Thymus (tissue), 14 donors: ENCODE measurements at places on chromosomes 2 and 18. TPM values are rescaled to one million over a fixed set of nuclear protein-coding genes. Genes with fewer than 3 reads are reported as not detected.

Gene RESP18
- not detected for total RNA-seq

DNA sequence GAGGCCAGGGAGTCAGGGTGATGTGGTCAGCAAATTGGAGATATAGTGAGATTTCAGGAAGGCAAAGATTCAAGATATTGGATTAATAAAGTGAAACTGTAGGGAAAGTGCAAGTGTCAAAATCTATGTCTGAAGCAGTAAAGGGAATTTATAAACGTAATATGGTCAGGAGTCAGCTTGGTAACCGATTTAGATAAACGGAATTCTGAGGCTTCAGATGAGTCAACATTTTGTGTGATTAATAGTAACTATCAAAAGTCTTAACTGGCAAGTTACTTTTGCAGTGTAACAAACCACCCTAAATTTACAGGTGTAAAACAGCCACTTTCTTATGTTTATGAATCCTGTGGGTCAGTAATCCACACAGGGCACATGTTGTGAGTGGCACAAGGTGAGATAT is 10.9 kb downstream of the MTX2 start:
- no peak overlapping the region for H3K4me3 ChIP-seq
- H3K4me1 ChIP-seq: no peaks in the 10 kb centered on the region
- H3K36me3 ChIP-seq: no peaks in the 10 kb centered on the region

Gene REG3G
- 0.09 TPM for total RNA-seq

Gene FRZB
- total RNA-seq: 2.5 TPM

GRCh38 chr2:74297391-74297790 is 45.8 kb downstream of the SLC4A5 start:
- H3K27ac ChIP-seq: no peak overlapping the region
- no peaks in the 10 kb centered on the region for H3K27me3 ChIP-seq
- no peaks in the 10 kb centered on the region for H3K36me3 ChIP-seq
- no peaks in the 10 kb centered on the region for H3K4me1 ChIP-seq
- H3K4me3 ChIP-seq: no peak overlapping the region

DNA sequence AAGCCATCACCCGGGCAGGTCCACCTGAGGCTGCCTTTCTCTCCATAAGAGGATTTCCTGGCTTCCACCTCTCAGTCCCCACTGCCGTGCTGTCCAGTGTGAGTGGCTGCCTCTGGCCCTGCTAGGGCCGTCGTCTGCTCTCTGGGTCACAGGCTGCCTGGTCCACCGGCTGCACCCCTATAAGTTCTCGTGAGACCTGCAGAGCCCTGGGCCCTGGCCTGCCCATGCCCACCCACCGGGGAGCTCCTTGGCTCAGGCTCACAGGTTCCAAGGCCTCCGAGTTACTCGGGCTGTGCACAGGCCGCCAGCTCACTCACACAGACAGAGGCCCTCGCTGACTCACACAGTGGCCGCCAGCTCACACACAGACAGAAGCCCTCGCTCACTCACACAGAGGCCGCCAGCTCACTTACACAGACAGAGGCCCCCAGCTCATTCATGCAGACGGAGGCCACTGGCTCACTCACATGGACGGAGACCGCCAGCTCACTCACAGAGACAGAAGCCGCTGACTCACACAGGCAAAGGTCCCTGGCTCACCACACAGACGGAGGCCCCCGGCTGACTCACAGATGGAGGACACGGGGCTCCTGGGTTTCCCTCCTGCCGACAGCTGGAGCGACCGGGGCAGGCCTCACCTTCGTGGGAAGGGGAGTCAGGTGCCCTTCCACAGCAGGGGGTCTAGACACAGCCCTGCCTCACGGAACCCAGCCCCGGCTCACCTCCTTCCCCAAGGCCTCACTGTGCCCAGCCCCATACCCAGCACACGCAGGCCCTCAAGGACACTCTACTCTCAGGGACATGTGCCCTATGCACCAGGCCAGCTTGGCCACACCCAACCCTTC is 334.1 kb upstream of the MYT1L start:
- DNase-seq: no peak
- no peaks in the 10 kb centered on the region for H3K4me1 ChIP-seq
- H3K27me3 ChIP-seq: no peaks in the 10 kb centered on the region
- no peak overlapping the region for H3K4me3 ChIP-seq
- no peak overlapping the region for H3K27ac ChIP-seq
- H3K36me3 ChIP-seq: no peaks in the 10 kb centered on the region

- H3K27me3 ChIP-seq: no peaks in the 10 kb centered on the region
- no peaks in the 10 kb centered on the region for H3K36me3 ChIP-seq
- DNase-seq: no peak
Observed at GRCh38 chr2:226585130-226585561, 214.5 kb downstream of the IRS1 start.

Gene UGT1A9
- total RNA-seq: 0.09 TPM

DNA sequence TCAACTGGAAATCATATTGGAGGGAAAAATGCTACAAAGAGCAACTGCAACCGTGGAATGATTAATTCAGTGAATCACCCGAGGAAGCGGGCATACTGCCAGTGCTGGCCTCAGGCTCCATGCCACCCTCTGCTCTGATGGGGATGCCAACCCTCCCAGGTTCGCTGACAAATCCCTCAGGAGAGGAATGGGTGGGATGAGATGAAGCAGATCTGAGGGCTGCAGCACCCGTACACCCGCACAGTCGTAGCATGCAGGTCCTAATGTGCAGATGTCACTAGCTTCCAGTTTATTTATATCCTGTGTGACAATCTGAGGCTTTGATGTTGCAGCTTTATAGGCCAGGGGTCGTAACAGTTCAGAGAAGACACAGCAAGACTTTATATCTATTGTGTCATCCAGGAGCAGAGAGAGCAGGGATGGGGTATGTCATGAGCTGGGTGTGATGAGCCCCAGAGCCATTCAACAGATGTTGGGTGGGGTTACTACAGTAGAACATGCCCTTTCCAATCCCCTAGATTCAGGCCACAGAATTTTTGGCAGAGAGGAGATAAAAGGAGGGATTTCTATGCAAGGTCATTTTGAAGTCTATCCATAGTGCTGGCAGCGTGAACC is 44.6 kb downstream of the DPP4 start:
- no peaks in the 10 kb centered on the region for H3K36me3 ChIP-seq
- peak; percentile 69 for DNase-seq
- H3K27me3 ChIP-seq: no peaks in the 10 kb centered on the region
- no peak overlapping the region for H3K27ac ChIP-seq

DNA sequence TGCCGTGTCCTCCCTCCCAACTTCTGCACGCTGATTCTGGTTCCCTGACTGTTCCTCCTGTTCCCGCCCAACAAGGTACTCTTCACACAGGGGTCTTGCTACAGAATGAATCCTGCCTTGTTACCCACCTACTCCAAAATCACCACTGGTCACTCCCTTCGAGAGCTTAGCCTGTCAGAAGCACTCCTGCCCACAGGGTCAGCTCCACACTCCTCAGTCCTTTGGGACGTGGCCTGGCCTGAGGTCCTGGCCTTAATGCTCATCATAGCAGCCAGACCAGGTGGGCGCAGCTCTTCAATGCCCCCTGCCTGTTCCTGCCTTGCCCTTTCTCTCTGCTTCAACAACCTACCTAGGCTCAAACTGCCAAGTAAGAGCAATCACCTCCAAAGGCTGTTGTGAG is 27.8 kb upstream of the ID2 start:
- no peak for DNase-seq
- H3K4me1 ChIP-seq: peaks cover 13% of the 10 kb centered on the region
- no peak overlapping the region for H3K27ac ChIP-seq
- H3K36me3 ChIP-seq: no peaks in the 10 kb centered on the region
- H3K4me3 ChIP-seq: no peak overlapping the region

DNA sequence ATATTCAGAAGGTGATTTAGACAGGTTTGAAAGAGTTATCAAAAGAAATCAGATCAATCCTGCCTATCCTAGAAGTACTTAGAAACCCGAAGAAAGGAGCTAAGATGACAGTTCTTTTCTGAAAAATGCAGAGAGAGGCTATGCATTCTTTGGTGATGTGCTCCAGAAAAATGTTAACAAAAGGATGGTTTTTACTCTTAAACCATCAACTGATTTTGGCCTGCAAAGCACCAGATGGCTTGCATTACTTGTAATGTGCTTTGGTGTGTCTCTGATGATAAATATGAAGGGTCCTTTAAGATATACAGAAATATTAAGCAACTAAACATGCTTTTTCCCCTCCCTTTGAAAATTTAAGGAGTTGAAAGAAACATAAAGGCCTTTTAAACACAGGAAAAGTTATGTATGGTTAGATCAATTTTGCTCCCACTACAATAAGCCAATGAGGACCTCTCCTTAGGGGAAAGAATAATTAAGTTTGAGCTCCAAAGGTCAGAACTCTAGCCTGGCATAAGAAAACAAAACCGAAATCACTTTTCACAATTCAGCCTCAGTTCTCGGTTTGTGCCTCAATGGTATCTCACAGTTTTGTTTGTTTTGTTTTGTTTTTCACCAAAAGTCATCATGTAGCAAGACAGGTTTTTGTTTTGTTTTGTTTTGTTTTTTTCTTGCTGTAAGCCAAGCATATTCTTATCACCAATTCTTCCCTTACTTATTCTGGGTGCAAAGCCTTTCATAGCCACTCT is 302.4 kb upstream of the NT5C1B start:
- H3K27me3 ChIP-seq: no peaks in the 10 kb centered on the region
- H3K36me3 ChIP-seq: no peaks in the 10 kb centered on the region
- H3K4me1 ChIP-seq: no peaks in the 10 kb centered on the region
- no peak overlapping the region for H3K4me3 ChIP-seq
- DNase-seq: no peak

- no peak overlapping the region for H3K27ac ChIP-seq
- H3K4me3 ChIP-seq: no peak overlapping the region
- no peaks in the 10 kb centered on the region for H3K36me3 ChIP-seq
- no peaks in the 10 kb centered on the region for H3K27me3 ChIP-seq
- H3K4me1 ChIP-seq: no peaks in the 10 kb centered on the region
Observed at GRCh38 chr18:74528478-74528877, 5.8 kb upstream of the CNDP1 start.

Gene DPP4
- total RNA-seq: 23.9 TPM

Gene CCDC148
- total RNA-seq: 1.1 TPM

GRCh38 chr18:32958746-32959145 is 185.9 kb upstream of the KLHL14 start:
- no peaks in the 10 kb centered on the region for H3K27me3 ChIP-seq
- H3K4me1 ChIP-seq: no peaks in the 10 kb centered on the region
- DNase-seq: no peak
- no peak overlapping the region for H3K27ac ChIP-seq
- no peak overlapping the region for H3K4me3 ChIP-seq
- no peaks in the 10 kb centered on the region for H3K36me3 ChIP-seq

Gene ZBTB7C
- total RNA-seq: 0.14 TPM

Gene CAPN14
- 0.52 TPM for total RNA-seq

Gene CYP27A1
- total RNA-seq: 21.9 TPM
